ENCODE measurements at places on chromosomes 5 and 9. TPM values are rescaled to one million over a fixed set of nuclear protein-coding genes. Genes with fewer than 3 reads are reported as not detected.
A peak's percentile ranks its signal among the peaks of the same experiment; 100 is the strongest.

Gene TERT
- 12.5 TPM for total RNA-seq

DNA sequence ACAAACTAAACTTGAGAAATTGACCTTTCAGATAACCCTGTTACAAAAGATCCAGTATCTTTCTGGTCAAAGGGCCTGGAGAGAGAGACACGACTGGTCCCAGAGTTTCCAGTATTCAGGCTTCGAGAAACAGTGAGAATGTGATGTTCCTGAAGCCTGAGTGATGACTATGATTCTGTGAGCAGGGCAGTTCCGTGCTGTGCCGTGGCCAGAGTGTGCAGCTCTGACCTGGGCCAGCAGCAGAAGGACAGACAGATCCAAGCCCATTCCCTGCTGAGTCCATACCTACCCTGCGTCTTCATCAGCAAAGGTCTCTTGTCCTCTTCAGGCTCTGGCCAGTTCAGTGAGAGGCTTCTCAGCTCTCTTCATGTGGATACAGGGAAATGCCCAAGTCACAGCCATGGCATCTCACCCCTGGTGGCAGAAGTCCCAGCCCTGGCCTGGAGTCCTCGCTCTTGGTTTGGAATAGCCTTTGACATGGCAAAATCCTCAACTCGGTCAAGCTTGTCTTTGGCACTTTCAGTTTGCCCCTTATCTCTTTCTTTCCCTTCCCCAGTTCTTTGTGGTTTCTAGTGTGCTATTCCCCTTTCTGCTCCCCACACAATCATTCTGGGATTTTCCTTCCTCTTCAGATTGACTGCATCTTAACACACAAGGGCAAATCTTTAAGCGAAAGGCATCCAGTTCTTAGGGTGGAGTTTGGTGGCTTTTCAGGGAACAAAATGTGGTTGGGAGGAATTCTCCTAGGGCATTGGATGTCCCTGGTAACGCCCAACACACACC is 107.7 kb downstream of the LIFR start:
- no peak for DNase-seq

Gene SIGMAR1
- total RNA-seq = 81.2 TPM

- DNase-seq = peak; percentile 50
Observed at GRCh38 chr5:59125011-59125961, 542.4 kb downstream of the RAB3C start.

- DNase-seq = no peak
Observed at GRCh38 chr5:143315929-143316328, 87.6 kb downstream of the NR3C1 start.

DNA sequence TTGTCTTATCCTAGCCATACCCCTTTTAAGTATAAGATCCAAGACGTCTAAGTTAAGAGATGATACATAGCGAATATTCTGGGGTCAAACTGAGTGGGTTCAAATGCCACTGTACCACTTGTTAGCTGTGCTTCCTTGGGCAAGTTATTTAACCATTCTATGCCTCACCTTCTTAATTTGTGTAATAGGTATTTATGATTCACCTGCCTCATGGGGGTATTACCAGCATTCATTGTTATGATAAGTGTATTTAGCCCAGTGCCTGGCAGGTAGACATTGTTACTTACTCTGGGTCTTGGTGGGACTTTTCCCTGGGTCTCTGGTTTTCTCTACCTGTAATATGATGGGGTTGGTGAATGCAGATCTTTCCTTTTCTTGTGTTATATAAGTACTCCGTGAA is 3.8 kb downstream of the LARP1 start:
- no peak for DNase-seq

Gene BARHL1
- total RNA-seq = not detected

GRCh38 chr5:72281430-72281763 is 38.6 kb downstream of the MRPS27 start:
- no peak for DNase-seq

Gene LHX2
- not detected for total RNA-seq

GRCh38 chr9:28318515-28318914 is 745.2 kb upstream of the C9orf72 start:
- no peak for DNase-seq

- DNase-seq = no peak
Observed at GRCh38 chr9:3902631-3903030, 376.8 kb upstream of the RFX3 start.

DNA sequence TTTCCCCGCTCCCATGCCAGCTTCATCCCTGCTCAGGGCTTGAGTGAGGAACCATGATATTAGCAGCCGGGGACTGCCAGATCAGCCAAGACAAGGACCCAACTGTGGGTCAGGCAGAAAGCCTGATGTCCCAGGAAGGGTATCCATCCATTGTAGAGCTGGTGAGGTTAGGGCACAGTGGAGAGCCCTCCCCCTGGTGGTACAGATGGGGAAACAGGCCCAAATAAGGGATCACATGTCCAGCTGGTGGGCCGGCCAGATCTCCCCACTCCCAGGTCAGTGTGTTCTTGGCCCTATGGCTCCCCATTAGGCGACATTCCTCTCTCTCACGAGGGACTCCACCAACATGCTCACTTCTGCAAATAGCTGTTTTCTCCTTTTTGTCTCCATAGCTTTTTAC is 9.0 kb downstream of the CDX1 start:
- no peak for DNase-seq

DNA sequence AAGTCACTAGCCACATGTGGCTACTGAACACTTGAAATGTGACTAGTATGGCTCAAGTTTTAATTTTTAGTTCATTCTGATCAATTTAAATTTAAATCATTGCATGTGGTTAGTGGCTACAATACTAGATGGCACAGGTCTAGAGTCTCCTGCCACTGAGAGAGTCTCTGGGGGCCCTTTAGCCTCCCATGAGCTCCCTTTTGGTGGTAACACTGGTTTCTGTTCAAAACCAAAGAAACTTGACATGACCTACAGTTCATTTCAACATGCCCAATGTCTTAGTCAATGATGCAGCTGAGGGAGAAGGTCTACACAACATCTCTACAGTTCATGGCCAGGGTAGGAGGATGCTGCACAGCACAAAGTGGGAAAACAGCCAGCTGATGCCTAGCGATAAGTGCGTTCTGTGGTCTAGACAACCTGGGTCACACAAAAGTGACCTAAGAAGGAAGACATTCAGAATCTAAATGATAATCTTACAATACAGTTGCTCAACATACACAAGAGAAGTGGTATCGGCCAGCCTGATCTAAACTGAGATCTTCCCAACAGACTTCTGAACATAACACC is 121.0 kb downstream of the AUH start:
- no peak for DNase-seq

Gene OR1Q1
- total RNA-seq = not detected

DNA sequence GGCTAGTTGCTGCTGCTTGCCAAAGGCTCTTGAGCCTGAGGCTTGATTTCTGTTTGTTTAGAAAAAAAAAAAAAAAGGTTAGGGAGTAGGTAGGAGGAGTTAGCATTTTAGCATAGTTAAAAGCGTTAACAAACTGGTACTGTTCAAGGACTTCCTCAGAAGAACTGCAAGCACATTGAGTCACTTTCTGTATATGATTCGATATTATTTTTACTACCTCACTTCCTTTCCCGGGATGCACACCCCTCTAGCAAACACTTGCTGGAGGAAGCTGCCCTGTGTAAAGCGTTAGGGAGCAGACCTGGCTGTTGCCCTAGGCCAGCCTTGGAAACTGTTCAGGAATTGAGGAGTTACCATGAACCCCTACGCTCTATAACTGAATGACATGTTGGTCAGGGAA is 15.7 kb upstream of the CEP120 start:
- DNase-seq = peak; percentile 52

- no peak for DNase-seq
Observed at GRCh38 chr9:1982074-1982473, 33.1 kb upstream of the SMARCA2 start.

Gene GPSM1
- total RNA-seq = 10.0 TPM

All from activated CD8-positive, alpha-beta T cell treated with anti-CD3 and anti-CD28 coated beads for 36 hours (primary cell).